GM23248 (cell line): ENCODE measurements at places on chromosomes 2 and 18. TPM values are rescaled to one million over a fixed set of nuclear protein-coding genes. Genes with fewer than 3 reads are reported as not detected.

DNA sequence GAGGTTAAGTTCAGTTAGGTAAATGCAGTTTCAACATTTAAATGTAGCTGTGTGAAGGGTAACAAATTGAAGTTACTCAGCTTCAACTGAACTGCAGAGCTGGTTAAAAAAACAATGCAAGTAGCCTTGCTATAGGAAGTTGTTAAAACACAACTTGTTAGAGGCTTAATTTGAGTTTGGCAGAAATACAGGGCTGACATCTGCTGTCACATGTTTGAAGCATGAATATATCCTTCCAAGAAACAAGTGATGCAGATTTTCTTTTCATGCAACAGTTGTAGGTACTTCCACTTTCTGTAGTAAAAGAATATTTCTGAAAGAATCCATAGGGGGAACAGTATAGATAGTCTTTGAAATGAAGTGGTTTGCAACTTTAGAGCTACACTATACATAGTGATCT, 208.7 kb upstream of the RASGRP3 start:
- peak; percentile 44 for DNase-seq

GRCh38 chr2:40033781-40034180, 254.7 kb upstream of the THUMPD2 start:
- DNase-seq: peak; percentile 44

DNA sequence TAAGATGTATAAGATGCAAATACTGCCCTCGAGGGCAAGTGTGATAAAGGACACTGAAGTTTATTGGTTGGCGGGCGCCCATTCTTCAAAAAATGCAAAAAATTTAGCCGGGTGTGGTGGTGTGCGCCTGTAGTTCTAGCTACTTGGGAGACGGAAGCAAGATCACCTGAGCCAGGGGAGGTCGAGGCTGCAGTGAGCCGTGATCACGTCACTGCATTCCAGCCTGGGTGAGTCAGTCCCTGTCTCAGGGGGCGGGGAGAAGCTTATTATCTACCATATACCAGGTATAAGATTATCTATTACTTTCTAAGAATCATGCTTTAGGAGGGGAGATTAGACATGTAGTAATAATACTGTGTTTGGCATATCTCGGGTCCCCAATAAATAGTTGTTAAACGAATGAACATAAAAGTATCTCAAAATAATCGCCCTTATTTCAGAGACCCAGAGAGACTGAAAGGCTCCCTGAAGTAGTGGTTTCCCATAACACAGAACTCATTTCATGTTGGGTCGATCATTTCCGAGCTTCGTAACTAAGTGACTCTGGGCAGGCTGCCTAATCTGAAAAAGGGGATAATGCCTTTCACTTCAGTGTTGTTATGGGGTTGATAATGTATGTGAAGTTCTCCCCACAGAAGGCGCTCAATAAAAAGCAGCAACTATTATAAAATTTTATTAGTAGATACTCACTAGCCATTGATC, 1.2 kb upstream of the SELENOI start:
- DNase-seq: peak; percentile 51

GRCh38 chr2:8799004-8799403, 38.4 kb downstream of the KIDINS220 start:
- no peak for DNase-seq

GRCh38 chr2:121815216-121815615, 59.8 kb downstream of the TSN start:
- no peak for DNase-seq

GRCh38 chr2:232973796-232974195, 39.3 kb downstream of the NGEF start:
- DNase-seq: no peak

- DNase-seq: no peak
Observed at GRCh38 chr2:5766056-5766455, 73.9 kb downstream of the SOX11 start.

DNA sequence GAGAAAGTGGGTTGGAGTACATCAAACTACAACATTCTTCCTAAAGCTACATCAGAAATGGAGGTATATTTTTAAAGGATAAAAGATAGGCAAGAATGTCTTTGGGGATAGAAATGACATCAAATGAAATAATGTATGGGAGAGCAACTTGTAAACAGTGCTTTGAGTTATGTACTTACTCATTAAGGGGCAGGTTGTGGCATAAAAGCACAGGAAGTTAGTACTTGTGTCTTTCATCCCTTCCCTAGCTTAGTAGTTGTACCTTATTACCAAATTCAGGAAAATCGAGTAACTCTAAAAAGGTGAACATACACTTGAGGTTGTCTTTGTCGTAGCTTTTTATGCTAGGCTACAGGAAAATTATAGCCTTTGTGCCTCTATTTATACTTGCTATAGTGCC, 28.9 kb downstream of the PPP1CB start:
- no peak for DNase-seq

DNA sequence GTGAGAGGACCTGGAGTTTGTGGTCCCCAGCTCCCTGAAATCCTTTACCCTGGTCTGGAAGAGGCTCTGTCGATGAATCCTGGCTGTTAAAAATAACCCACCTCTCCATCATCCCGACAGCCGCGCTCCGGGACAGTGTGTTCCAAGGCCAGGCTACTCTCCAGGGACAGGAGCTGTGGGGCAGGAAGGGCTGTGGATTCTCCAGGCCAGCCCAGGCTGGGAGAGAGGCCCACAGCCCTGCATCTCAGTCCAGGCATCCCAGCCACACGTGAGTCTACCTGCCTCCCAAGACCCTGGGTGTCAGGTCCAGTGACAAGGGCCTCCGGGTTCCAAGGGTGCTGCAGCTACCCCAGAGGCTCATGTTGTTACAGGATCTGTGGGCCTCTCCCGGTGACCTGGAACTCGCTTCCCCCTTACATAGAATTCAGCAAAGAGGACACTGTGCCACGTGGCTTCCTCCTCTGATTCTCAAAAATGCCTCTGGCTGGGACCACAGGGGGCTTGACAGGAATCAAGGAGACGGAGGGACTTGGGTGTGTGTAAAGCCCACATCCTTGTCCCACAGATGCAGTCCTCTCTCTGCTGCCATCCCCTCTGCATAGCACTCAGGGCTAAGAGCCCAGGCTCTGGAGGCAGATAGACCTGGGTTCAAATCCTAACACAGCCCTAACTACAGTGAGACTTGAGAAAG, 17.3 kb downstream of the ADRA2B start:
- DNase-seq: no peak

DNA sequence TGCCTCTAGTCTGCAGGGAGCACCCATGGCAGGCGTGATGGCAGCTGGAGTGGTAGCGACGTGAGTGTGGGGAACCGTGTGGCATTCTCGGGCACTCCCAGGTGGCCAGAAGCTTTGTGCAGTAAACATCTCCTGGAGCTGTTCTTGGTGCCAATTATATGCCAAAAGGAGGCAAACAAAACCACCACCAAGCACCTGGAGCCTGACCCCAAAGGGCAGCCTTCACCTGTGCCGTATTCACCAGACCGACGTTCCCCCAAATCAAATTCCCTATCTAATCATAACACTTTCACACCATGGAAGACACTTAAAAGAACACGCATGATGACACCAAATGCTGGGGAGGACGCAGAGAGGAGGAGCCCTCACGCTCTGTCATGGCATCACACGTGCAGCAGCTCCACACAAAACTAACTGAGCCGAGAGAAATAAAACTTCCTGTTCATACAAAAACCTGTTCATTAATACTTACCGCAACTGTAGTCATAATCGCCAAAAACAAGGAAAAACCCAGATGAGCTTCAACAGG, 123.6 kb downstream of the EIPR1 start:
- DNase-seq: no peak

DNA sequence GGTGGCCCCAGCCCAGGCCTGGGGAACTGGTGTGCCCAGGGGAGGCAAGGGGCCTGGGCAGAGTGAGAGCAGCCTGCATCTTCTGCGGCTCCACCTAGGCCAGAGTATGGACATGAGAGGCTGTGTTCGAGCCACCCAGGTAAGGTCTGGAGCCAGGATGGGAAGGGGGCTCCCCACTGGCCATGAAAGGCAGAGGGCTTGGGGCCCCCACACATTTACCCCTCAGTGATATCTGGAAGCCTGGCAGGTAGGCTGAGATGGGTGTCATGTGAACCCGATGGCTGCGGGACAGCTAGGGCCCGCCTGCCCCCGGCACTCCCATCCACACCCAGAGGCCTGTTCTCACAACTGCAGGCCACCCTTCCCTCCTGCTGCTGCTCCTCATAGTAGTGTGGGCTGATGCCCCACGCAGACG, 13.2 kb downstream of the ADRA2B start:
- no peak for DNase-seq

- no peak for DNase-seq
Observed at GRCh38 chr2:147049957-147050356, 794.9 kb upstream of the ACVR2A start.

GRCh38 chr18:44973282-44973681, 292.6 kb downstream of the SETBP1 start:
- DNase-seq: no peak

DNA sequence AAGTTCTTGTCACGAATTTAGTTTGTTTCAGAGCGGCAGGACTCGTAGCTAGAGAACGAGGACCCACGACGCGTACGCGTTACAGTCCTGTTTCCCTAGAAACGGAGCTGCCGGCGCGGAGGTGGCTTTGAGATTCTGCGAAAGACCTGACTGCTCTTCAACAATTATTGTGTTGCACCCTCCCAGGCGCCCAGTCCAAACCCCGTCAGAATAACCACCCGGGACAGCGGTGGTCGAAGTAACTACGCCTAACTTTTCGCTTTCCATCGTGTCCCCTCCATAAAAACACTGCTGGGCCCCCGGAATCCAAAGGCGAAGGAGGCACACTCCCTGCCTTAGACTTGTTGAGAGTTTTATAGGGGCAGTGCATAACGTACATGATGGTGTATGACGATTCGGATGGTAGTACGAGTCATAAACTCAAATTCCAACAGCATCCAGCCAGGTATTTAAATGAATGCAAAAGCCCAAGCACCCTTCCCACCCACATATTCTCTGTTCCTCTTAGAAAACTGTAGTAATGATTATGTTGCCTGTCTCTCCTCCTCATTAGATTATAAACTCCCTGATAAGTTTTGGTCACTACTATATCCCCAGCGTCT, 651 bp upstream of the STAM2 start:
- DNase-seq: peak; percentile 70

- no peak for DNase-seq
Observed at GRCh38 chr2:29390136-29390535, 274.9 kb downstream of the CLIP4 start.

Gene SCG2
- total RNA-seq: under 0.01 and 0.25 TPM in 2 replicates

Gene CD226
- total RNA-seq: 1.3 and 2.1 TPM in 2 replicates

Gene FEV
- not detected in 2 replicates for total RNA-seq

Gene FZD7
- 53.7 and 56.4 TPM in 2 replicates for total RNA-seq

Gene NPAS2
- total RNA-seq: 10.8 and 13.7 TPM in 2 replicates
